ENCODE measurements at places on chromosomes 1 and 21.

- no peak for DNase-seq
Observed at GRCh38 chr1:162956922-162957321, 95.9 kb upstream of the CCDC190 start.

DNA sequence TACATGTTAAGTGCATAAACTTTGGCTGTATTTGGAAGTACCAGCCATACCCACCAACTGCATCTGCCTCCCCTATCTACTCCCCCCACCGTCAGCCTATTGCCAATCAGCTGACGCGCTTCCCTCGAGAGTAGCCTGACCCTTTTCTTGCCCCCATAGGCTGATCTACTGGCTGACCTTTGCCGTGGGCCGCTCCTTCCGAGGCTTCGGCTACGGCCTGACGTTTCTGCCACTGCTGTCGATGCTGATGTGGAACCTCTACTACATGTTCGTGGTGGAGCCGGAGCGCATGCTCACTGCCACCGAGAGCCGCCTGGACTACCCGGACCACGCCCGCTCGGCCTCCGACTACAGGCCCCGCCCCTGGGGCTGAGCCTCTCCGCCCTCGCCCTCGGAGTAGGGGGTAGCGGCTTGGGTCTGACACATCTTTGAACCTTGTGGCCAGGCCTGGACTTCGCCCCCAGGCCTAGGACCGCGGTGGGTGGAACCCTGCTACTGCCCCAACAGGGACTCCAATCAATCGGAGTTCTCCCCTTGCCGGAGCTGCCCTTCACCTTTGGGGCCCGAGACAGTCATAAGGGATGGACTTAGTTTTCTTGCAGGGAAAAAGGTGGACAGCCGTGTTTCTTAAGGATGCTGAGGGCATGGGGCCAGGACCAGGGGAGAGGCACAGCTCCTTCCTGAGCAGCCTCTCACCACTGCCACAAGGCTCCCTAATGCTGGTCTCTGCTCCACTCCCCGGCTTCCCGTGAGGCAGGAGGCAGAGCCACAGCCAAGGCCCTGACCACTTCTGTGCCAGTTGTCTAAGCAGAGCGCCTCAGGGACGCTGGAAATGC is 4.0 kb downstream of the GLMP start:
- peak; percentile 92 for DNase-seq

- DNase-seq, result no peak
Observed at GRCh38 chr1:26999440-26999987, 6.0 kb downstream of the TRNP1 start.

DNA sequence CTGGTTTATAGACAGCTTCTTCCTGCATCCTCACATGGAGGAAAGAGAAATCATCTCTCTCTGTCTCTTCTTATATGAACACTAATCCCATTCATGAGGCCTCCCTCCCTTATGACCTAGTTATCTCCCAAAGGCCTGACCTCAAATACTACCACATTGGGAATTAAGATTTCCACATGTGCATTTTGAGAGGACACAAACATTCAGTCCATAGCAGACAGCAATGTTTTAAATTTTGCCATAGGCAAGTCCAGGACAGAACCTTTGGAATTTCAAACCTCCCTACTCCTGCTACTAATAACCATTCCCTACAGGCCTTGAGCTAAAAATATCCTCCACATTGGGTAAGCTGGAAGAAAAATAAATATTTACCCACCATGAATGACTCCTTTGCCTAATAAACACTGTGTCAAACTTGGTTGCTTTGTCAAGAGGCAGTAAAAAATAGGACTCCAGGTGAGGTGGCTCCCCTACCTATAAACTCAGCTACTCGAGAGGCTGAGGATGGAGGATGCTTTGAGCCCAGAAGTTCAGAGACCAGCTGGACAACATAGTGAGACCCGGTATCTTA is 113.7 kb downstream of the ZNF281 start:
- DNase-seq, result no peak

DNA sequence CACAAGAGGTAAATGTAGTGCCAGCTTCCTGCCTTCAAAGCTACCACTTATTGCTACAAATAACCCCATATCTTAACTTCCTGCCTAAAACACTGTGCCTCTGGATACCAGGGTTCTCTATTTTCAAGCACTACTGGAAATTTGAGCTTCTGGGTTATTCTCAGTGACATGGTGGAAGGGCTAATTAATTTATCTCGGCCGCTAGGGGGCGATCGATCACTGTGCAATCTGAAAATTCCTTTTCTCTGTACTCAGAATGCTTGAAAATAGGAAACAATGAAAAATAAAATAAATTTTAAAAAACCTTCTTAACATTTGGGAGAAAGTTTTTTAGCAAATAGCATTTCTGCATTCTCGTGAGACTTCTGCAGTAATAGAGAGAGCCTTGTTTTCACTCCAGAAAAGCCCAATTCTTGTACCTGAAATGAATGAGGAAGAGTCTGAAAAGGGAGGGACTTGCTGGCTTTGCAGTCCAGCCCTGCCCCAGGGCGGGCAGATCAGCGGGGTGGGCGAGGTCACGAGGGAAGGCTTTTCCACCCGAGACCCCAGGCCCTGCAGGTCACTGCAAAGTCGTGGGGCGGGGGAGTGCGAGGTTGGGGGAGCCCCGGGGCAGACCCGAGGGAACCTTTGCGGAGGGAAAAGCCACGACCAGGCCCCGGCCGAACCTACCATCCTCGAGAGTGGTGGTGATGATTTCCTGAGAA is 276.7 kb downstream of the PCP4 start:
- DNase-seq, result peak; percentile 74

DNA sequence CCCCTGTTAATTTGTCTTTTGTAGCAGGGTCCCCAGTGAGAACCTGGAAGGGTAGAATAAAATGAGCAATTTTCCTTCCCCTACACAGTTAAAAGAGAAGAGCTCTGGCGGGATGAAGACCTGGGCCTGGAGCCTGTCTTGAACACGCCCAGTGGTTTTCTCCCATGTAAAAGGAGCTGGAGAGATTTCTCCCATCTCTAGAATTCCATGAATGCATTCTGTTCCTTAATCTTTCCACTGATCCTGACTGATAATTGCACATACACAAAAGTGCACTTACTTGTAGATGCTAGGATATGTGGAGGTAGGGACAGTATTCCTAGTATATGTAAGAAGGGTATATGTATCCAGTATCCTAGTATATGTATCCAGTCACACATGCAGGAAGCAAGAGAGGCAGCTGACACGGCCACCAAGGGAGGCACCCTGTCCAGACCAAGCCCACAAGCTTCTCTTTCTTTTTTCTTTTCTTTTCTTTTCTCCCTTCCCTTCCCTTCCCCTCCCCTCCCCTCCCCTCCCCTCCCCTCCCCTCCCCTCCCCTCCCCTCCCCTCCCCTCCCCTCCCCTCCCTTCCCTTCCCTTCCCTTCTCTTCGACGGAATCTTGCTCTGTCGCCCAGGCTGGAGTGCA is 11.9 kb upstream of the PKNOX1 start:
- no peak for DNase-seq

GRCh38 chr1:76627901-76628300 is 239.4 kb upstream of the ST6GALNAC5 start:
- DNase-seq, result no peak

DNA sequence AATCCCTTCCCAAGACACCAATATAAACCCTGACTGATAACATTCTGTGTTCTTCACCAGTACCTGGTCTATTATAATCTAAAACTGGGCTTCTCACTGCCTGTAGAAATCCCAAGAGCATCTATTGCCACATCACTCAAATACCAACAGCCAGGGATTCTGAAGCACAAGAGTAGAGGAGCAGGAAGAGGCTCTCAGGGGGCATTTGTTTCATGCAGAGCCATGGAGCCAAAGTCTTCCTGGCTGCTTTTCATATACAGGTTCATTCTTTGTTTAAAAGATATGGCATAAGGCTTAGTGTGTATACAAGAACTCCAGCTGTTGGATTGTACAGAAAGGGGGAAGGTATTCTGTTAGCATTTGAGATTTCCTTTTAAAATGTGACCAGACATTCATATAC is 38.2 kb upstream of the USH2A start:
- no peak for DNase-seq

GRCh38 chr1:183222909-183223308 is 36.8 kb downstream of the LAMC2 start:
- no peak for DNase-seq

DNA sequence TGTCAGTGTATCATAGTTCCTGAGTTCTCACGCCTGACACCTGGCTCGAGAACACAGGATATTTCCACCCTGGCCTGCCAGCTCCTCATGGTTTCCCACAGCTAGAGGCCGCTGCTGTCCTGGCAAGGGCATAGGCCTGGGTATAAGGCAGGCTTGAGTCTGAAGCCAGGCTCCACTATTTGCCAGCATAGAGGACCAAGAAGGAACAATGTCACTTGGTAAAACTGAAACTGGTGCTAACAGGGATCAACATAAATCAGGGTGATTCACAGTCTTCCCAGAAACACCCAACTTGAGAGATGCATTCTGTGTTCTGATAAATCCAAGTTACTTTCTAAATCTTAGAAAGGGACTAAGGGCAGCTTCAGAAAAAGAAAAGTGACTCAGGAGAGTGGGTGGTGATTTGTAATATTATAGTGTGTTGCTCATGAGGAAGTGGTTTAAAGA is 6.9 kb upstream of the S100A2 start:
- peak; percentile 98 for DNase-seq

- no peak for DNase-seq
Observed at GRCh38 chr1:150508982-150509381, 1.1 kb downstream of the ECM1 start.

DNA sequence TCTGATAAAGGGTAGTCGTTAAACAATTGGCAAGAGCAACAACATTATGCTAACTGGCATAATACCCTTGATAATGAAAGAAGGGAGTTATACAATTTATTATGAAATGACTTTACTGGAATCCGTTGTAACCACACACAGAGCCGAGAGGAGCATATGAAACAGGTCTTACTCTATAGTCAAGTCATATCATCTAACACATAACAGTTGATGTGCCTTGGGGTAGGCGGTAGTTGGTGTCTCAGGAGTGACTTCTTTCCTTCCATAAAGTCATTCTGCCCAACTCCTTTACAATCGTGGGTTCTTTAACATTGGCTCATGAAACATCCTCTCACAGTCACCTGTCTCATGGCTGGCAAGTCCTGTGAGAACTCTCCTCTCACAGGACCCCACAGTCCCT is 225.2 kb downstream of the LTN1 start:
- no peak for DNase-seq

GRCh38 chr21:37921091-37921490 is 4.8 kb upstream of the KCNJ6 start:
- DNase-seq, result no peak

- no peak for DNase-seq
Observed at GRCh38 chr1:115640384-115640783, 1.4 kb upstream of the VANGL1 start.

DNA sequence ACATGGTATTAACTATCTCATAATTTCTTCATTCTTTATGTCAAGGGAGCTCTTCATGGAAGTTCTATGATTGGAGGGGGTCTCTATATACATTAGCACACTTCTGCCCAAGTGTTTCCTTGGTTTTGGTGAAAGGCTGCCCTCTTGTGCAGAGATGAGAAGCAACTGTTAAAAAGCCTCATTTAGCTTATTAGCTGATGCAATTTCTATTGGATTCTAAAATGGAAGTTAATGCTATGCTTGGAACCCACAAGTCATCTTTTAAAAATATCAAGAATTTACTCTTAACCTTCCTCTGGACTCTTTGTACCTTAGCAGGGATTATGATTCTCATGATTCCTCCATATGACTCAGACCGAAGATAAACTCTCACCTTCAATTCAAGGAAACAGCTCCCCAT is 328.9 kb downstream of the PTBP2 start:
- peak; percentile 17 for DNase-seq

GRCh38 chr1:226945858-226946245 is 5.8 kb downstream of the COQ8A start:
- DNase-seq, result no peak

- no peak for DNase-seq
Observed at GRCh38 chr1:156337888-156338179, 258 bp downstream of the CCT3 start.

DNA sequence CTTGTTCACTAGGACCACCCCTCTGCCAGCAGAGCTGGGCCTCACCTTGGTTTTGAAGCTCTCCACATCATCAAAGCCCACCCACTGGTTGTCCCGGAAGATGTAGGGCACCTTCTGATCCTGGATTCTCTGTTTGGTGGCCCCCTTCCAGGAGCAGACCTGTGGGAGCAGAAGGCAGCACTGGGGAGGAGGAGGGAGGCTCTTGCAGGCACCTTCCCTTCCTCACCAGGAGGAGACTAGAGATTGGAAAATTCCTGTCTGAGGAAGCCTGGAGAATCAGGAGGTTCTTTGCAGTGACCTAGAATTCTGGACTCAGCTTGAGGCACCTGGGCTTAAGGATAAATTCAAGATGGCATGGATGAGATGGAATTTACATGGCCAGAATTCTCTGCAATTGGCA is 10.3 kb downstream of the CHIT1 start:
- DNase-seq, result no peak
